ENCODE measurements at places on chromosomes 6 and 20.
A peak's percentile ranks its signal among the peaks of the same experiment; 100 is the strongest.

DNA sequence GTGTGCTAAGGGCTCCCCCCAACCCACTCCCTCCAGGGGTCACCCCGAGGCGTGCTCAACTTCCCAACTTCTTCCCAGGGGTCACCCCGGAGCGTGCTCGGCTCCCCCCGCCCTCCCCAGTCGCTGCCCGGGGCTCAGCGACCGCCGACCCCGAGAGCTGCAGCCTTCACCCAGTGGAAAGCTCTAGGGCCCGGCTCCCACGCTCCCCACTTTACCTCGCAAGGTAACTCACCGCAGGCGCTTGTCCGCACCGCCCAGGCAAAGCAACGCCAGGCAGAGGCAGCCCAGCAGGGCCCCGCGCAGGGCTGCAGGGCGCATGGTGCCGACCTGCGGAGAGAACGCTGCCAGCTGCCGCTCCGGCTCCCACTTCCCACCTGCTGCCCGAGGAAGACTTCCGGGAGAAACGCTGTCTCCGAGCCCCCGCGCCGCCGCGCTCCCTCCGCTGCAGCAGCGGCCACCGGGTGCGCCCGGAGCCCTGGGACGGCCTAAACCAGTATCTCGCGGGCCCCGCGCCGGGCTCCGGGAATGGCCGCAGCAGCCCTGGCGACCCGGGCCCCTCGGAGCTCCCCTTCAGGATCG, 396 bp downstream of the RNASET2 start:
- no peak for DNase-seq

GRCh38 chr20:53126185-53126584, 154.0 kb downstream of the TSHZ2 start:
- no peak for DNase-seq

DNA sequence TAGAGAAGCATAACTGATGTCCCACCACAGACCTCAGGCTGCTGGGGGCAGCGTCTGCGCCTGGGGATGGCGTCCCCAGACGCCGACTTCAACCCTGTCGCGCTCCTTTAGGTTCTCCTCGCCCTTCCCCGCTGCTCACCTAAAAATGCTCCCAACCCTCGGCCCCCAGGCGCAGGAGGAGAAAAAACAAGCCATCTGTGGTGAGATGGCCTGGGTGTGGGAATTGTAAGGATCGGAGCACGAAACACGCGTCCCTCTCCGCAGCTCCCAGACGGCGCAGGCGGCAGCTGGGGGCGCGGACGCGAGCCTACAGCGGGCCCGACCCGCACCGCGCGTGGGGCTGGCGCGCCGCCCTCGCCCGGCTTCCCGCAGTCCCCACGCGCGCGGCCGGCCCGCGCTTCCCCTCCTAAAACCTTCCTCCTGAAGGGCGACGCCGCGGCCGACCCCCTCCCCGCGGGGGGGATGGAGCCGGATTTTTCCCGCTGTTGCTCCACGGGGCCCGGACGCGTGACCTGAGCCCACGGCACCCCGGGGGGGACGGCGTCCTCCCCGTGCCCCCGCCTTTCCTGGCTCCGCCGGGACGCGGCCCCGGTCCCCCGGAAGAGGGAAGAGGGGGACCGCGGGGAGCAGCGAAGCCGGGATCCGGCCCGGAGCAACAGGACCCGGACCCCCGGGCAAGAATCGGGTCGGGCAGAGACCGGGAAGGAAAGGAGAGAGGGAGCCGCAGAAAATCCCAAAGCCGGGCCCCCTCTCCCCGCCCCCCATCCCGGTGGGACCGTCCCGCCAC, 611 bp downstream of the EPB41L2 start:
- DNase-seq: no peak

- no peak for DNase-seq
Measured at GRCh38 chr6:1405221-1405620, 15.8 kb downstream of the FOXF2 start.

DNA sequence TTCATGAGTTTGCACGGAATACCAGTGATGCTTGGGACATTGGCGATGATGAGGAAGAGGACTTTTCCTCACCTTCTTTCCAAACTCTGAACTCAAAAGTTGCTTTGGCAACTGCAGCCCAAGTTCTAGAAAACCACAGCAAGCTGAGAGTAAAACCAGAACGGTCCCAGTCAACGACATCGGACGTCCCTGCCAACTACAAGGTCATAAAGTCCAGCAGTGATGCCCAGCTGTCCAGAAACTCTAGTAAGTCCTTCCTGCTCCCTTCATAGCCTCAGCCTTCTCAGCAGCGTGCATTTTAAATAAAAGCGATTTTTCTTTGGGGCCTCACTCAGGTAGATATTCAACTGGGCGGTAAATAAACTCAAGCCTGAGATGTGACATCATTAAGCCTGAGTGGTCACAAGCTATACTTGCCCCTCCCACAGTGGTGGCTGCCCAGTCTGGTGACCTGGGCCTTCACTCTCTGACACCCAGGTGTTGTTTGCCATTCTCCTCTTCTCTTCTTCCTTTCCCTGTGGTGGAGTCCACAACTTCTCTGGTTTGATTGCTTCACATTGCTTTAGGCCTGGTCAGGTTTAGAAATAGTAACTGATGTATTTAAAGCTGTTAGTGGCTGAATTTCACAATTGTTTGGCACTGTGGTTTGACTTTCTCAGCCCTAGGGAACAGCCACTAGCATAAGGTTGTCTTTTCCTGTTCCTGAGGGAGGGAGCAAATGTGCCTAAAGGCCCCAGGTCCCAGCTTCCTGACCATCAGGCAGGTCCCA, 21.6 kb upstream of the TMEM217 start:
- peak; percentile 70 for DNase-seq

DNA sequence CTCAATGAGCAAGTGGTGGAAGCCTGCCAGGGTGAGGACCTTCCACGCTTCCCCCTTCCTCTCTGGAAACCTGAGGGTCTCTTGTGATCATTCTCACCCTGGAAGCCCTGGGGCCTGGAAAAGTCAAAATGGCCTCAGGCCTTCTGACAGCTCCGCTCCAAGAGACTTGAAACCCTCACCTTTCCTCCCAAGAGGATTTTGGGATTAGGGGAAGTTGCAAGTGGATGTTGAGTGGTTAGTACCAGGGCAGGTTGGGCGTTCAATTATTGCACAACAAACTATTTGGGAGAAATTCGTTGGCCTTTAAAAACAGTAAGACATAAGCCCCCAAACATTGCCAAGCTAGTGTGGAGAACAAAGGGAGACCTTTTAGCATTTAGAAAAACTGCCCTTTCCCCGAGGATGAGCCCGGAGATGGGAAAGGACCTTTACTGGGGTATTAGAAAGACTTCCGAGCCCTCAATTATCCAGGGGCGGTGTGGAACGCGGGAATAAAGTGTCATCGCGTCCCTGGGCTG, 4.7 kb downstream of the NKX2-2 start:
- DNase-seq: no peak

- no peak for DNase-seq
Measured at GRCh38 chr6:113092795-113093194, 745.7 kb downstream of the RFPL4B start.

- DNase-seq: peak; percentile 21
Measured at GRCh38 chr20:34426026-34426425, 63.0 kb downstream of the ITCH start.

DNA sequence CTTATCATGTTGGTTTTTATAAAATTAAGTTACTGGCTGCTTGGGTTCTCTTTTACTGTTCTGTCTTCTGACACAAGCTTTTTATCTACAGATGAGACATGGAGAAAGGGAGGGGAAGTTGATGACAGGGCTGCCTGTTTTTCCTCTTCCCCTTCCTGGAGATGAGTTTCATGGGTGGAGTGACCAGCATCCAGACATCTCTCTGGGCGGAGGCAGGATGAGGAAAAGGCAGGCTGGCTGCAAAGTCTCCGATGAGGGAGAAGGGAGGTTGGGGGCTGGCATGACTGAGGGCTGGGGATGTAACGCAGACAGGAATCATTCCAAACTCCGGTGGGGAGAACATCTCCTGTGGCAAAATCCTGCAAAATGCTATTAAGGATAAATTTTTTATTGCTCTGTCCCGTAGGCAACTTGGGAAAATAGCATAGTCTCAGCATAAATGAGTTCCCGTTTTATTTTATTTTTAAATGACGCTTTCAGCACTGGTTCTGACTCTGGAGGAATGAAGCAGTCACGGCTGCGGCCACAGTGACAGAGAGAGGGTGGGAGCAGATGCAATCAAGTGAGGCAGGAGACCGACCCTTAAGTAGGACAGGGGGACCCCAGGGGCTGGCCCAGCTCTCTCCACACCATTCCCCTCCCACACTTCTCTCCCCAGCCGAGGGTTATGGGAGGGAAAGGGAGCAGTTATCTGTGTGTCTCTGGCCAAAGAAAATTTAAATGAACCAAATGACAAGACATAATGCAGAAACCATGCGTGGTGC, 108.8 kb upstream of the PMEPA1 start:
- DNase-seq: no peak

DNA sequence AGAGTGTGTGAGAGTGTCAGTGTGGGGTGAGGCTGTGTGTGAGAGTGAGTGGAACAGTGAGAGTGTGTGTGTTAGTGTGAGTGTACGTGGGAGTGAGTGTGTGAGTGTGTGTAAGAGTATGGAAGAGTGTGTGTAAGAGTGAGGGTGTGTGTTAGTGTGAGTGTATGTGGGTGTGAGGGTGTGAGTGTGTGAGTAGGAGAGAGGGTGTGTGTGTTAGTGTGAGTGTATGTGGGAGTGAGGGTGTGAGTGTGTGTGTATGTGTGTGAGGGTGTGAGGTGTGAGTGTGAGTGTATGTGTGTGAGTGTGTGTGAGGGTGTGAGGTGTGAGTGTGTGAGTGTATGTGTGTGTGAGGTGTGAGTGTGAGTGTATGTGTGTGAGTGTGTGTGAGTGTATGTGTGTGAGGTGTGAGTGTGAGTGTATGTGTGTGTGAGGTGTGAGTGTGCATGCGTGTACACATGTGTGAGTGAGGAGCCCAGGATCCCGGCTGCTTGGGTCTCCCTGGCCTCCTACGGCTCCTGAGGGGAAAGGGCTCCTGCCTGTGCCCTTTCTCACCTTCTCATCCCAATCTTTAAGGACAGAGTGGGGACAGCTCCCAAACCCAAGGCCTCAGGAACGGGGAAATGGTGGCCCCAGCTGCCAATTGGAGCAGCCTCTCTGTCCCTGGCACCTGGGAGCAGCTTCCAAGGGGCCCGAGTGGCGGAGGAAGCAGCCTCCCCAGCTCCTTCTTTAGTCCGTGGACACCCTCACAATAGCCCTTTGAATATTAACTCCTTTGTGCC, 100.2 kb downstream of the PSMB1 start:
- no peak for DNase-seq

DNA sequence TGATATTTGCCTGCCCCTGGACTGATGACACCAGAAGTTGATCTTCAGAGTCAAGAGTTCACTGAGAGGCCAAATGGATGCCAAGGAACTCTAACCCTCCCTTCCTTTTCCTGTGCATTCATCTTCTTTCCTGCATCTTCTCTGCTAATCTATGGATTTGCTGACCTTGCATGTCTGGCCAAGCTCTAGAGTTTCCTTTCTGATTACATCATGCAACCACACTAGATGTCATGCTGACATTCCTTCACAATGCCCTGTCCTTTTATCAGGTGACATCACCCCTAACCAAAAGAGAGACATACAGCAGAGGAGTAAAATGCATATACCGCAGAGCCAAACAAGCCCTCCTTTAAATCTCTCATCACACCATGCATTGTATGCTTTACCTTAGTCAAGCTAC, 487.6 kb downstream of the TFAP2A start:
- DNase-seq: peak; percentile 36

- DNase-seq: no peak
Measured at GRCh38 chr20:38196076-38196475, 31.0 kb upstream of the TGM2 start.

GRCh38 chr20:2699775-2700413, 7.3 kb downstream of the EBF4 start:
- DNase-seq: no peak

DNA sequence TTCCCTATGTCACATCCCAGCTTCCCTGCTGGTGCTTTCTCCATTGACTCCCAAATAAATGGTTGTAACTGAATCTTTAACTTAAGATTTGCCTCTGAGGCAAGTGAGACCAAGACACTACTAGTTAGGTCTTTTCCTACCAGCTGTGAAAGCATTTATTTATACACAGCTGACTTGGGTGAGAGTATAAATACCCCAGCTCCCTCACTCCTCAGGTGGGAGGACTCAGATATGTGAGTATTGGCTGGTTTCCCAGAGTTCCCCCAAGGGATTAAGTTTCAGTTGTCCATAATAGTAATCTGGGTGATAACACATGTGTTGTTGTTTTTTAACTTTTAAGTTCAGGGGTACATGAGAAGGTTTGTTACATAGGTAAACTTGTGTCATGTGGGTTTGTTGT, 49.8 kb downstream of the CFAP61 start:
- no peak for DNase-seq

GRCh38 chr6:43821101-43821886, 51.3 kb downstream of the VEGFA start:
- DNase-seq: no peak

- DNase-seq: no peak
Measured at GRCh38 chr6:3361312-3362037, 95.4 kb downstream of the SLC22A23 start.

DNA sequence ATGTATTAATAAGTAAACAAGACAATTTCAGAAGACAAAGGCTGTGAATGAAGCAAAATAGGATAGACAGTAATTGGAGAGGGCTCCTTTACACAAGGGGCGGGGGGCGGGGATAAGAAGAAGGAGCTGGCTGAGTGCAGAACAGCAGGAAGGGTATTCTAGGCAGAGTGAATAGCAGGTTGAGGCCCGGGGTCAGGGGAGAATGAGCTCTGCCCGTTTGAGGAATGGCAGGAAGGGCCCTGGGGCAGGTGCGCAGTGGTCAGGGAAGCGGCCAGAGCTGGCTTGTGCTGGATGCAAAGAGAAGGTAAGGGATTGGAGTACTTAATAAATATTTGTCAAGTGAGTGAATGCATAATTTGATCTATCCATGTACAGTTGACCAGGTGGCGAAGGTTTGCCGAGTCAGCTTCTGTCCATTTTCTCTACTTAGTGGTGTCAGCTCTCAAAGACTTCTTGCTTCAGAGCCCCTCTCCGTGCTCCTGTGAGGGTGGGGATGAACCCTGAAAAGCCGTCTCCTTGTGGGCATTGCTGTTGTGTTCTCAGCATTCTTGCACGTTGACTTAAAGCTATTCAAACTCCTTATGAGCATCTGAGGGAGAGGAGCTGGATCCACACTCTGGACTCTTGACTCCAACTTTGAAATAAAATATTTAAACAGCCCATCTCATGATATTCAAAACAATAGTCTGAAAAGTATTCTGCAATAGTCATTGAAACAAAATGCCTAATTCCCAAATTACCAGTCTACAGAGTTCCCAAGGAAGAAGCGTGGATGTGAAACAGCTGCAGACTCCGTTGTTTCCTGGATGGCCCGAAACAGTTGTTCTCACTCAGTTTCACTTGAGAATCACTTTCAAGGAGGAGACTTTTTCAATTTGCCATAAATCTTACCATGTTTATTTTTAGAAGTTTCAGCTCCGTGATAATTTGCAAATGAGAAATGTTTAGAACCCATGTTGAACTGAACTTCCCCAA, 105.1 kb downstream of the EDN3 start:
- DNase-seq: no peak
